H1 (cell line): ENCODE measurements at places on chromosomes 7 and 10.

DNA sequence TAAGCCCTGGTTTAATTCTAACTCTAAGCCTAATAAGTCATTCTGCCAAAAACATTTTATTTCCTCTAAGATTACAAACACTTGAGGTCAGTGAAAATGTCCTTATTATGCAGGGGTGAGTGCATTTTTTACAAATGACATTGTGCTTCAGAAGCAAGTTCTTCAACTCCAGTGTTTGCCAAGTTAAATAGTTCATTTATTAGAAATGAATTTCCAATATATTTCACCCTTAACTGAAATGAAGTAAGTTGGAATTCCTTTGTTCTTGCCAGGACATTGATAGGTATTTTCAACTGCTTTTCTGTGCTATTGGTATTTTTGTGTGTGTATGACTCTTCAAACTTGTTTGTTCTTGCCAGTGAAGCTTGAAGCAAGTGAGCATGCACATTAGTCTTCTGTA lies 89.5 kb upstream of the CCDC6 start:
- DNase-seq, result no peak

- DNase-seq, result no peak
These were observed 49.3 kb upstream of the RAB11FIP2 start for GRCh38 chr10:118096022-118096421.

GRCh38 chr7:79741684-79742083 lies 288.2 kb upstream of the MAGI2 start:
- no peak for DNase-seq

GRCh38 chr10:88152728-88153133 lies 289.3 kb downstream of the PTEN start:
- no peak for DNase-seq

- peak; percentile 8 for DNase-seq
These were observed 190.3 kb downstream of the COBL start for GRCh38 chr7:51126324-51126723.

GRCh38 chr10:3785851-3786271 lies 852 bp upstream of the KLF6 start:
- DNase-seq, result peak; percentile 70

DNA sequence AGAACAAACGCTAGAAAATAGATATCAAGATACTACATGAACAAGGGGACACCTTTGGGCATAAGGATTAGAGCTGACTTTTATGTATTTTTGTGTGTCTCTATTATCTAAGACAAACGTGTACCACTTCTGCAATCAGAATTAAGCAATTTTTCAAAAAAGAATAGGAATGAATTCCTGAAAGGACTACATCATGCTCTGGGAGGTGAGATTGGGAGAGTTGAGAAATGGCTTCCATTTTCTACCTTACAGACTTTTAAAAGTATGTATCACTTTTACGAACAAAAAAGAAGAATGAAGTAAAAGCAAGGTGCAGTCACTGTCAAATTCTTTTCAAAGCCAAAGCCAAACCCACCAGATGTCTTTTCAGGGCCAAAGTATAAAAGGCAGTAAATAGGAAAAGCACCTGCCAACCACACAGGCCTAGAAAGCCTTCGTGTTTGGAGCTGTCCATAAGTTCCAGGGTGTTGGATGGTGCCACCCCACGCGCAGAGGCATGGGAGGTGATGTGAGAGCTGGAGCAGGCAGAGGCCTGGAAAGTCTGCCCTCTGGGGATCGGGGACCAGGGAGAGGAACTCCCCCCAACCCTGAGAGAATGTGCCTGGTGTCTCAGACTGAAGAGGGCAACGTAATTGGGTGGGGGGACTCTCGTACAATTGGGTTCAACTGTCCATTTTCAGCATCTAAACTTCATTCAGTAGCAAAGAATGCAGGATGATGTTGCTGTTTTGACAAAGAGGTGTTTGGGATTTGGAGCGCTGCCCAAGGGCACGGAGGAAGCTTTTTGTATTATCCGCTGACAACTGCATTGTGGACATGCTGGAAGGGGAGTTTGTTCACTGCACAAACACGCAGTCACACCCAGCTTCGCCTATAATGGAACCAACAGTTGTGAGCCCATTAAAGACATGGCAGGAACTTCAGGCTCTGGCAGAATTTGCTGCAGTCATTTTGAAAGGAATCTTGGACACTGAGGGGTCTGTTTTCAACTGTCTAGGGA lies 17.6 kb upstream of the CTBP2 start:
- DNase-seq, result no peak

GRCh38 chr10:3636356-3637181 lies 148.4 kb downstream of the KLF6 start:
- no peak for DNase-seq

GRCh38 chr7:8277394-8277982 lies 15.5 kb upstream of the ICA1 start:
- no peak for DNase-seq
